HCEC 1CT (cell line): ENCODE measurements at places on chromosomes 11 and 22.

GRCh38 chr11:117822074-117823033 is 2.2 kb downstream of the FXYD2 start:
- no peak for DNase-seq

DNA sequence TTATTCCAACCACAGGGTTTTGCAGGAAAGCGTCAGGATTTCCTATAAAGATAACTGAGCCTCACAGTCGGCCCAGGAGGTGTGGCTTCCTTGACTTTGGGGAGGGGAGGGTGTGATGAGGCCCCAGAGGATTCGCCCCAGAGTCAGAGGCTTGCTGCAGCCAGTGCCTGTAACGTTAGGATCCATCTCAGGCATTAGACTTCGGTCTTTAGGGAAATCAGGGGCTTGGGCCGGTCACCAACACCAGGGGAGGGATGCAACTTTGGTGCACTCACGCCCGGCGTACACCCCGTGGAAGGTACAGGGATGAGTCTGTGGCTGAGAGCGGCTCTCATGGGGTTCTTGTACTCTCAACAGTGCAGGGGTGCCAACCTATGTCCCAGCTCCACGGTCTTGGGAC is 5.7 kb upstream of the ANO1 start:
- DNase-seq: no peak

DNA sequence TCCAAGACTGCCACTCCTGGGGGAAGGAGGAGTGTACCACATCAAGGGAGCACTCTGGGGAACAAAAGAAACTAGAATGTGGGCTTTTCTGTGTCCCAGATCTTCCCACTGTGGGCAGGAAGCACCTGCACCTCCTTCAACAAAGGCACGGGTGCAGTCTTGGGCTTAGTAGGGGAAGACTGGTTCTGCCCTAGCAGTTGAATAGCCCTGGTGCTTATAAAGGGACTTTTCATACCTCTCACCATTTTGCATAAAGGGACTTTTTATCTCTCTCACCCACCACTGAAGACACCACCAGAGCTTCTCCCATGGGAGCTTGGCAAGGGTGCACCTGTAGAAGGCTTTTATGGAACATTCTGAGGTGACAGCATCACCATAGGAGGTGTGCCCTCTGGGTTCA is 65.8 kb upstream of the MS4A8 start:
- no peak for DNase-seq

DNA sequence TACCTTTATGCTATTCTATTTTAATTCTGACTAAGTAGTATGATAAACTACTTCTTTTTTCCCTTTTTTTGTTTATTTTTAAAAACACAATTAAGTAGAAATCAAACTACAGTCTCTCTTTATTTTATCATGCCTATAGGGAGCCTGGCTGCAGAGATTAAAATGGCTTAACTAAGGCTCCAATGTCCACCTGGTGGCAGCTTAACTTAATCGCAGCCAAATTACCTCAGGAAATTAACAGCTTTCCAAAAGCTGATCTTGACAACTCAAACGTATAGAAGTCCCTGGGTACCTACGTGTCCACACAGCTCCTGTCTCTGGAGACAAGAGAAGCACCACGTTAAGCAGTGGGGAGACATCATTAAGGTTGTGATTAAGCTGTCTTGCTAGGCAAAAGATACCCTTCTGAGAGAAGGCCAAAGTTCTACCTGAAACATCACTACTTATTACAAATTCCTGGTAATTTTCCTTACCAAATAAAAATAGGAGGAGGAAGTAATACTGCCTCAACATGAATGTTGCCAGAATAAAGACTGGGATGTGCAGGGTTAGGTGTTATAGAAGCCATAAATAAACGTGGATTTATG is 63.2 kb upstream of the SNX19 start:
- peak; percentile 40 for DNase-seq

- DNase-seq: no peak
Observed at GRCh38 chr22:46047841-46048595, 71.1 kb upstream of the WNT7B start.

DNA sequence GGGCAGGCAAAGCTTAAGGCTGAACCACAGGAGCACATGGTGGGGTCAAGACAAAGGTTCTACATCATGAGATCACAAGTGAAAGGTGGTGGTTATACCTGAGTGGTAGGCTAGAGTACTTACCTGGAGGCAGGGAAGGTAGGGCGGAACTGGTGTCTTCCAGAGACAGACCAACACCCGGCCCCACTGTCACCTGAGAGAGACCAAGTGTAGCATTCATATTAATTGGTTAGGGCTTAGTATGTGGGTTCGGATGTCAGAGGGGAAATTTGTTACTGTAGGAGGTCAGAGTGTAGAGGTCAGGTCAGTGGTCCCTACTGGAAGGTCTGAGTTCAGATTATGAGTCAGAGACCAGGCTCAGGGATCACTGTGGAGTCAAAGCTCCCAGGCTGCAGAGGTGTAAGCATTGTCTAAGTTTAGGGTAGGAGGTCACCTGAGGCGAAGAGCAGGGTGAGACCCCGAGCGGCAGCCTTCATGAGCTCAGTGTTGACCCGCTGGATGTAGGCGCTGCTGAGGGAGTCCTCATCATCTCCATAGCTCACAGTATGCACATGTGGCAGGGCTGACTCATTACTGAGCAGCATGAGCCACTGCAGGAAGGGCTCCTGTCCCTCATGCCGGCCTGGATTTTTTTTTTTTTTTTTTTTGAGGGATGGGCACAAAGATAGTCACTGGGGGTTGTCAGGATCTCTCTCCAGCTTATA is 3.2 kb downstream of the TPP1 start:
- DNase-seq: peak; percentile 76

DNA sequence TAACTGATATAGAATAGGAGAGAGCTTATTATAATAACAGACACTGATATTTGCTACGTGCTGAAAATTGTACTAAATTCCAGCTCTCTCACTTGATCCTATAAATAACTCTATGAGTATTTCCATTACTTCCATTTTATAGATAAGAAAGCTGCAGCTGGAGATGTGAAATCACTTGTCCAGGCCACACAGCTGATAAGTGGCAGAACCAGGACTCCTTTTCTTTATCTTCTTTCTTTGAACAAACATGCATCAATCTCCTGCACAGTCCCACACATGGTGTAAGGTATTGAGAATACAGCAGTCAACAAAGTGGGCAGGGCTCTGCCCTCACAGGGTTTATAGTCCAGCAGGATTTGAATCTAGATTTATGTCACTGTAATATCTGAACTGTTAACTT is 652.1 kb downstream of the NELL1 start:
- DNase-seq: no peak

DNA sequence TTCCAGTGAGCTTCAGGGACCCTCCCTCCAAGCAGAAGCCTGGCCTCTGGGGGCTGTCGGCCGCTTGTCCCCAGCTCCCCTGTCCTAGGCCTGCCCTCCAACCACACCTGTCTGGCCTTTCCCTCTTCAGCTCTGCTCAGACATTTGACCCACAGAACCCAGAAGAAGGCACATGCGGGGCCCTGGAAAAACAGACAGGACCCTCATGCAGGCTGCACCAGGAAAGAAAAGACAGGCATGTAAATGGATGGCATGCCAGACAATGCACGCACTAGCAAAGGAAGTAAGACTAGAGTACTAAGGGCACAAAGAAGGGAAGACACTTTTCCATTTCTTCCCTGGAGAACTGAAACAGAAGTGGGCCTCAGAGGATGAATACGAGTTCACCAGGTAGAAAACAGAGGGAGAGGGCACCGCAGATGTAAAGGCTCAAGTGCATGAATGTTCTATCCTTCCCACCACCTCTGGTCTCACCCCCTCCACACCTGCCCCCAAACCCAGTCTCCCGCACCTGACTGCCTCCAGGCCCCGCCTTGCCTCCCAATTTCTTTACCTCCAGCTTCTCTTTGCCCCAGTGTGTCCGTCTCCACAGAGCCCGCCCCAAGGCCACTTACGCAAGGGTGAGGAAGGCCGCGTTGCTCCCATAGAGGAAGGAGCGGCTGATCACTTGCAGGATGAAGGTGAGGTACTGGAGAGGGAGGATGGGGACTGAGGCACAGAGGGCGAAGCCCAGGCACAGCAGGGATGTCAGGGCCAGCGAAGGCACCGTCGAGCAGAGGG is 17.4 kb downstream of the SLC43A3 start:
- no peak for DNase-seq
